ENCODE measurements at places on chromosomes 11 and 22.

DNA sequence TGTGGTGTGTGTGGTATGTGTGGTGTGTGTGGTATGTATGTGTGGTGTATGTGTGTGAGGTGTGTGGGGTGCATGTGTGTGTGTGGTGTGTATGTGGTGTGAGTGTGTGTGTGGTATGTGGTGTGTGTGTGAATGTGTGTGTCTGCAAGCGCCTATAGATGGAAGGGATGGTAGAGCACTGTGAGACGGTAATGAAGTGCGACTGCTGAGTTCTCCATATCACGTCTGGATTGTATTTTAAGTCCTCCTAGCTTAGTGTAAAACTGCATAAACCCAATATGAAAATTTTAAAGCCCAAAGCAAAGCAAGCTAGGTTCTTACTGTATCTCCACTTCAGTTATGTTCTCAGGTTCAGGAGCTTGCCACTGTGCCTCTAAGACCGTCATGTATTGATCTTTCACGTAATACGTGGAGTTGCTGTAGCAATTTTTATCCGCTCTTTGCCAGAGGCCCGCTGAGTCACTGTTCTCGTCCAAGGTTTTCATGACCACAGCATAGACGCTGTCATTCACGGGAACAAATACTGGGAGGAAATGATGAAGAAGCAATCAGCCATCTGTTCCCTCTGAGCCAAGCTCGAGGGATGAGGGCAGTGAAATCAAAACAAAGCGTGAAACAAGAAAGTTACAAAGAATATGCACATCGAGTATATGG lies 5.5 kb downstream of the PLET1 start:
- DNase-seq: peak; percentile 44

GRCh38 chr11:24145411-24145810 lies 351.4 kb upstream of the LUZP2 start:
- no peak for DNase-seq

- no peak for DNase-seq
These were observed 44.2 kb downstream of the TRIM66 start for GRCh38 chr11:8638300-8638699.

DNA sequence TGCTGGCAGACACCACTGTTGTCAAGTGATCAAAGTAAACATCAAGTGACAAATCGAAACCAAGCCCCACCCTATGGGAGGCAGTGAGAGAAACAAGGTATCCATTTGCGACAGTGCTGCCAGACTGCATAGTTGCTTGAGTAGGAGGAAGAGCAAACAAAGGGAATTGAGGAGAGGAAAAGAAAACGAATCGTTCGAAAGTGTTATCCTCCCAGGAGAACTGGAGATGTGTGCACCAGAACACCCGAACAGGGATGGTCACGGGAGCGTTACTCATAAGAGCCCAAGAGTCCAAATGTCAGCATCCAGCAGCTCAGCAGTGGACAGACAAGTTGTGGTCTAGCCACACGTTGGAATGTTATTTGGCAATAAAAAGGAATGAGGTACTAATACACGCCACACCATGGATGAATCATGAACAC lies 58.4 kb upstream of the NUP50 start:
- no peak for DNase-seq

- DNase-seq: no peak
These were observed 23.7 kb downstream of the YWHAH start for GRCh38 chr22:31968022-31968421.

DNA sequence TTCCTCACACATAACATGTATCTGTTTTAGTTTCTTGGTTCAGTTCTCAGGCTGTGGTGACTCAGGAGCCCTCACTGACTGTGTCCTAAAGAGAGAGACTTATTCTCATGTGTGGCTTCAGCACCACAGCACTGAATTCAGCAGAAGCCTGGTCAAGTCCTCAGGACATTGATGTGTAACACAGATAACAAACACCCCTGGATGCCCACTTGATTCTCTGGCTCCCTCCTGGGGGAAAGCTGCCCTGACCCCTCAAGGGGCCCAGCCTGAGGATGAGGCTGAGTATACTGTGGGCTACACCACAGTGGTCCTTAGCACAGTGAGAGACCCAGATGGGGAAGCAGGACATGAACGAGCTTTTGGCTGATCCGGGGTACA lies 87.2 kb upstream of the VPREB1 start:
- DNase-seq: no peak

DNA sequence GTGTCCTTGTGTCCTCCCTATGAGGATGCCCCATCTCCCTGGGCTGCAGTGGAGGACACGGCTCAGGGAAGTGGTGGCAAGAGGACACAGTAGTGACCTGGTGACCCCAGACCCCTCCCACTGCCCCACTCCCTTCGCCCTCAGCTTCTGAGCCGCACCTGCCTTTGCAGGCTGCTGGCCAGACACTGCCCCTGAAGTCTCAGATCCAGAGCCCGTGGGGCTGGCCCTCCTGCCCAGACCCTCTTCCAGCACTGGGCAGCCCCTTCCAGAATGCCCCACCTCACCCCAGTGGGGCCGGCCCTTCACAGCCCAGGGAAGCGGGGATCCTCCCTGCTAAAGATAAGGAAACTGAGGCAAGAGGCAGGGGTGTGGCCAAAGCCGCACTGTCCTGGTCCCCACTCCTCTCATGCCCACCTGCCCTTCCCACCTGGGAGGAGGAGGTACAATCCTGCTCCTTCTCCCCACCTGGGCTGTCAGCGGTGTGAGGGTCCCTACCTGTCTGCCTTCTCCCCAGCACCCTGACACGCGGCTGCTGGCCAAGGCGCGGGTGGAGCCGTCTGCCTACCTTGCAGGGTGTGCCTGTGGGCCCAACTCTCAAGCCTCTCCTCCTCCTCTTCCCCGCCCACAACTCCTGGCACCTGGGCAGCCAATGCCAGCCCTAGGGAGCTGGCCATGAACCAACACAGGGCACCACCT lies 17.3 kb downstream of the TRPM5 start:
- DNase-seq: no peak

- no peak for DNase-seq
These were observed 1.9 kb upstream of the SLC25A45 start for GRCh38 chr11:65384301-65384889.

DNA sequence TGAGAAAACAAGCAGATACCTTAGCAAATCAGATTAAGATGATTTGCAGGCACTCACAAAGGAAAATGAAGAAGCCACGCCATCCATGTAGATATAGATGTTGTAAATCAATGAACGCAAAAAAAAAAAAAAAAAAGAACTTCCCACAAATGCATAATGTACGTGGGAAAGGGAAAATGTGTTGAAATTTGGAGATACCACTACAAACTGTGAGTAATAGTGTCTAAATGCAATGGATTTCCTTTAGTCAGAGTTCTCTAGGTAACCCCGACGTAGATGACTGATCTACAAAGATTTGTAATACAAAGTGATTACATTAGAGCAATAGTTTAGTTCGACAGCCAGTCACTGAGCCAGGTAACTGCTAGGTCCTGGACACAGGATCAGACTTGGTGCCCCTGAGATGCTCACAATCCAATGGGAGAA lies 783 bp upstream of the ANKRD54 start:
- no peak for DNase-seq

- no peak for DNase-seq
These were observed 6.4 kb downstream of the GLYATL1 start for GRCh38 chr11:58945663-58946062.

DNA sequence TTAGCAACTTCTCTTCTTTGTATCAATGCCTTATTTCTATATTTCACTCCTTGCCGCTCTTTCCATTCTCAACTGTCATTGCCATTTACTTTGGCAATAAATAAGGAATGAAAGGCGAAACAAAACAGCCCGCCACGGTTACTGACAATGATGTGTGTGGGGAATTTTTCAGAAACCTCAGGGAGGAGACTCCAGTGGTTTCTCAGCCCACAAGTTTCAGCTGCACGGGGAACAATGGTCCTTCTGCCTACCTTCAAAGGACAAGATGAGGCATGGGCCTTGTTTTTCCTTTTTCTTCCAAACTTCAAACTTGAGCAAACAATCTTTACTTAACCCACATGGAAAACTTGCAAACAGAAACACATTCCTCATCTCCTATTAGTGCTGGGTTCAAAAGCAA lies 409.4 kb downstream of the METTL15 start:
- no peak for DNase-seq

DNA sequence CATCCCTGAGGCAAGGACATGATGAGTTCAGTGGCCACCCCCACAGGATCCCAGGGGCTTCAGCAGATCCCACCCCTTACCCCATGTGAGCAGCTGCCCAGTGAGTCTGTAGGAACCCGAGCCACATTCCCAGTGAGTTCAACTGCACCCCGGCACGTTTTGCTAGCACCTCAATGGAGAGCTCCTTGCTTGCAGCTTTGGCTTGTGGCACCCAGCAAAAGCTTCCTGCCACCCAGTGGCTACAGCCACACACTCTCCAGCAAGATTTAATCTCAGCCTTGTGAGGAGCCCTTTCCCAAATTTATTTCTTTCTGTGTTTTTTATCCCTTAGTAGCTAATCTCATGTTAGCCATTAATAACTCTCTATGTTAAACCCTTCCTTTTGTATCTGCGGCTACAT lies 4.0 kb downstream of the SAA1 start:
- DNase-seq: no peak

DNA sequence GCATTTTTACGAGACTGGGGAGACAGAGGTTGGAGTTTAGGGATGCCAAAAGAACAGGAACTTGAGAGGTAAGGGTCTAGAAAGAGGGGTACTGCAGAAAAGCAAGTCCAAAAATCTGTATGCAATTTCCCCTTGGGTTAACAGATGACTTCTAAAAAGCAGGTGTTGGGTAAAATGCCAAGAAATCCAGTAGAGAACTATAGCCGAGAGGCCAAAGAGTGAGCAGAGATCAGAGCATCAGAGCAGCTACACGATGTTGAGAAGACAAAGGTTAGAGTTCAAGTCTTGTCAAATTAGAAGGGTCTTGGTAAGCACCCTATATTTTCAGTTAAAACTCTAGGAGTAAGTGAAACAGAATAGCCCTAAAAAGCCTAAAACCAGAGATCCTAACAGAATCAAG lies 145.2 kb downstream of the FCHSD2 start:
- DNase-seq: no peak

DNA sequence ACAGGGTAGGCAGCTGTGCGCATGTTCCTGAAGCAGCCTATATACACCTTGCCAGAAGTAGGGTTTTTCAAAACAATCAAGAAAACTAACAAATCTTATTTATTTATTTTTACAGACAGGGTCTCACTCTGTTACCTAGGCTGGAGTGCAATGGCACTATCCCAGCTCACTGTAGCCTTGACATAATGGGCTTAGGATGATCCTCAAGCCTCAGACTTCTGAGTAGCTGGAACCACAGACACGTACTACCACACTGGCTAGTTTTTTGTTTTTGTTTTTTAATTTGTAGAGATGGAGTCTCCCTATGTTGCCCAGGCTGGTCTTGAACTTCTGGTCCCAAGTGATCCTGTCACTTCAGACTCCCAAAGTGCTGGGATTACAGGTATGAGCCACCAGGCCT lies 25.7 kb downstream of the CLTCL1 start:
- no peak for DNase-seq

GRCh38 chr11:47599902-47600301 lies 5.7 kb upstream of the C1QTNF4 start:
- no peak for DNase-seq

GRCh38 chr22:45336971-45337431 lies 27.3 kb downstream of the FAM118A start:
- DNase-seq: peak; percentile 61

DNA sequence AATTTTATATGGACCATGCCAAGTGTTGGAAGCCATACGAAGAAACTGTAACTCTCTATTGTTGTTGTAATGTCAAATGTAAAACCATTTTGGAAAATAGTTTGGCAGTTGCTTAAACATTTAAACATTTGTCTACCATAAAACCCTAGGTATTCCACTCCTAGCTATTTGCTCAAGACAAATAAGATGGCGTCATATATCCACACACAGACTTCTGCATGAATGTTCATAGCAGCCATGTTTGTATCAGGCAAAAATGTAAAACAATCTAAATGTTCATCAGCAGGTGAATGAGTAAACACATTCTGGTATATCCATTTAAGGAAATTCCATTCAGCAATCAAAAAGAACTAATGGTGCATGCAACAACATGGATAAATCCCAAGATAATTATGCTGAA lies 27.9 kb downstream of the OR9I1 start:
- DNase-seq: no peak

- DNase-seq: no peak
These were observed 2.0 kb downstream of the SBF2 start for GRCh38 chr11:10291801-10292638.

GRCh38 chr11:109037856-109038780 lies 373.2 kb downstream of the DDX10 start:
- no peak for DNase-seq

- DNase-seq: no peak
These were observed 360.3 kb downstream of the TENM4 start for GRCh38 chr11:79080551-79080950.

GRCh38 chr11:33689501-33689900 lies 11.1 kb downstream of the C11orf91 start:
- no peak for DNase-seq

DNA sequence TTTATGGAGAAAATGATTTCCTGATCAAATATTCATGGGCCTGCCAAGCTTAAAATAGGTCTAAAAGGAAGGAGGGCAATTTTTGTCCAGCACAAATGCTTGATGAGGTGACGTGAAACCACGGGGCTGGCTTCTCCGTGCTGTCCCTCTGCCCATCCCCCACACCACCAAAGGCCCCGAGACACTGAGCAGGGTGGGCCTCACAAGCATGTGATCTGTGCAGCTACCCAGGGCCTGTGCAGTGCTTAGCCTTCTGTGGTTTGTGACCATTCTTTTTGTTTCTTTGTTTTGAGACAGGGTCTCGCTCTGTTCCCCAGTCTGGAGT lies 94.8 kb upstream of the RTL6 start:
- no peak for DNase-seq

DNA sequence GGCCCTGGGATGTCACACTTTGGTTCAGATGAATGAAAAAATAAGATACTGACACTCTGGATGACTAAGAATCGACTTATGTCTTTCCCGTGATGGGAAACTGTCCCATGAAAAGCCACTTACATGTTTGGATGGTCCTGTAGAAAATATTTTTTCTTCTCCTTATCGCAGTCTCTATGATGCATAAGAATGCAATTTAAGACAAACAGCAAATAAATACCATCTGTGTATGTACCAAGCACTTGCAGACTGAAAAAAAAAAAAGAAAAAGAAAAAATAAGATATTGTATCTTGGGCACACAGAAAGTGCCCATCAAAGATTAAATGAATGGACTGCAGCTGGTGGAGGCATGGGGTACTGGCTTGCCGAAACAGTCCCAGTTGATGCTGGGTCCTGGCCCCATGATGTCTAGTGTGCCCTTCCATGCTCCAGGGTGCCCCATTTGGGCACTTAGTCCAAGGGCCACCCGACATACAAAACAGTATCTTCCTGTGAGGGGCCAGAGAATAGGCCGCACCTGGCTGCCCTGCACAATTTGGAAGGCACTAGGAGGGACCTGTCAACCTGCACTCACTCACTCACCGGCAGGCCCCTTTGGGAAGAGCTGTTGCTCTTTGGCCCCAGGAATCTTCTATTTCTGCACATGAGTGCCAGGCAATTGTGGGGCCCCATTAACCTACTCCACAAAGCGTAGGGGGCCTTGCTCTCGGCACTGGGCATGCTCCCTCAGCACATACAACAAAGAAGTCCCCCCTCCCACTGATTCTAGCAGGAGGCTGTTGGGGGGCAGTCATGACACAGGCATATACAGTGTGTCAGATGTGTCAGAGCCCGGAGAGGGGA lies 2.5 kb upstream of the ZBED4 start:
- DNase-seq: no peak

- no peak for DNase-seq
These were observed 5.8 kb downstream of the ARSA start for GRCh38 chr22:50621948-50622722.

Data from NCI-H774 (cell line).